ENCODE measurements at places on chromosomes 1 and 21.
A peak's percentile ranks its signal among the peaks of the same experiment; 100 is the strongest.

- DNase-seq, result no peak
Measured at GRCh38 chr1:21594501-21594900, 74.7 kb downstream of the RAP1GAP start.

- no peak for DNase-seq
Measured at GRCh38 chr21:32795802-32796559, 24.4 kb upstream of the PAXBP1 start.

DNA sequence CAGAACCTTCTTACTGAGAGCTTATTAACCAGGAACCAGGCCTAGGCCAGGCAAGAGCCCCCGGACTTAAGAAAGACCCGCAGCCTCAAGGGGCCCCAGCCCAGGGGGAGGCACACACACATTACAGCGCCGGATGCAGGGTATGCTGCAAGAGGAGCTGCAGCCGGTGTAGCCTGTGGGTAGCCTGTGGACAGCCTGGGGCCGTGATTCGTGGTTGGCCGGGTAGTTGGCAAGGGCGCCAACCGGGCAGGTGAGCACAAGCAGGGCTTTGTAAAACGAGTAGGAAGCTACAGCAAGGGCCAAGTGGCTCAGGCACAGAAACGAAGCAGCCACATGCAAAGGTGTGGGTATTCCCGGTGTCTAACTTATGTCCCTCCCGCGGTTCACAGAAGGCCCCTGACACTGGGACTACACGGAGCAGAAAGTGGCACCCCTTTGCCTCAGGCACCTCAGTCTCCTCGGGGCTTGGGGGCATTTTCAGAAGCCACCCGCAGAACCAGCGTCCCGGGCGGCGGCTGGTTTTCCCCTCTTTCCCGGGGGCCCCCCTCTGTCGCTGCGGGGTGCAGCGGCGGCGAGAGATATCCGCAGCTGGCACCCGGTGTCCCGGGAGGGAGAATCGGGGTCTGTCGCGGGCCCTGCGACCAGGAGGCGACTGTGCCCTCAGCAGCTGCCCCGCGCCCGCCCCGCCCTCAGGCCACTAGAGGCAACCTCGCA lies 40.8 kb downstream of the KIAA1614 start:
- peak; percentile 11 for DNase-seq

DNA sequence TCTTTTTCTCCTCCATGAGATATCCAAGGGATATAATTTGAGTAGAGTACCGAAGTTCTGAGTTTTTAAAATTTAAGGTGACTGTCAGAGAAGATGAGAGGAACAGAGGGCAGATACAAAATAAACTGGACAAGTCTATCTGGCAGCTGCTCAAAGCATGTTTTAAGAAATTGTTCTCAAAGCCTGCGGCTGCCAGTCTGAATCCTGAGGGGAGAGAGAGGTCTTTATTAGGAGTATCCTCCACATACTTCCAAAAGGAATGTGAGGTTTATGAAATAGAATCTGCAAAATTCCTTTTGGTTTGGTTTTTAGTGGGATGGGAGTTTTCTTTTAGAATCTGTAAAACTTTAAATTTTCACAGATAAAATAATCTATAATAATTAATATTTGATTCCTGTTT lies 41.3 kb downstream of the TTC13 start:
- no peak for DNase-seq

GRCh38 chr21:39161064-39161463 lies 22.2 kb downstream of the PSMG1 start:
- DNase-seq, result no peak

- DNase-seq, result no peak
Measured at GRCh38 chr1:173475564-173476196, 1.5 kb upstream of the PRDX6 start.

- no peak for DNase-seq
Measured at GRCh38 chr21:43613755-43614638, 45.3 kb downstream of the HSF2BP start.

GRCh38 chr1:76577525-76578185 lies 289.6 kb upstream of the ST6GALNAC5 start:
- DNase-seq, result no peak

GRCh38 chr1:184433956-184434502 lies 47.2 kb downstream of the C1orf21 start:
- DNase-seq, result no peak

DNA sequence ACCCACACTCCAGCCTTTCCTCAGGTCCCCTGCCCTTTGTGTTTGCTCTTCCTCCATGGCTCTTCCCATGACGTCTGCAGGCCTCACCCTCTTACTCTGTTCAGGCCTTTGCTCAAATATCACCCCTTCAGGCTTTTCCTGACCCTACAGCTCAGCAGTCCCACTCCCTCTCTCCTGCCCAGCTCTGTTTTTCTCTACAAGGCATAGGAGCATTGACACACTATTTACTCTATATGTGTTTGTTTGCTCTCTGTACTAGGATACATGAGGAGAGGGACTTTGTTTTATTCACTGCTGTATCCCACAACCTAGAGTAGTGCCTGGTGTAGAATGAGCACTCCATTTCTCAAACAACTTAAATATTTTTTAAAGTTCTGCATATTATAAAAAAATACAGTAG lies 107.4 kb upstream of the COA6 start:
- no peak for DNase-seq

- no peak for DNase-seq
Measured at GRCh38 chr1:4973341-4973740, 318.9 kb downstream of the AJAP1 start.

DNA sequence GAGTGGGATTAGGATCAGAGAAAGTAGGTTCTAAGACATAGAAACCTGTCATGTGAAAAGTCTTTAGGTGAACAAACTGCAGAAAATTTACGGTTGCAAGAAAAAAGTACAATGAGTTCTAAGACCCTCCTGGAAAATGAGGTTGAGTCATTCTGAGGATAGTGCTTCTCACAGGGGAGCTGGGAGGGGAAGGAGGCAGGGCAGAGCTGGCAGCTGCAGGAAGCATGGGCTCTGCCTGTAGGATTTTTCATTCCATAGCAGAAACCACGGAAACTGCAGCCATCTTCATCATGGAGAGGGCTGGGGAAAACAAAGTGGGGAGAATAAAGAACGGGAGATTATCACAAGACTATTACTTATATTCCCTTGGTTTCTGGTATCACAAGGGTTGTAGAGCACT lies 25.8 kb upstream of the THEM4 start:
- no peak for DNase-seq

GRCh38 chr1:107867422-107867821 lies 97.6 kb downstream of the VAV3 start:
- no peak for DNase-seq

GRCh38 chr1:44613941-44614340 lies 60.3 kb downstream of the TMEM53 start:
- no peak for DNase-seq

DNA sequence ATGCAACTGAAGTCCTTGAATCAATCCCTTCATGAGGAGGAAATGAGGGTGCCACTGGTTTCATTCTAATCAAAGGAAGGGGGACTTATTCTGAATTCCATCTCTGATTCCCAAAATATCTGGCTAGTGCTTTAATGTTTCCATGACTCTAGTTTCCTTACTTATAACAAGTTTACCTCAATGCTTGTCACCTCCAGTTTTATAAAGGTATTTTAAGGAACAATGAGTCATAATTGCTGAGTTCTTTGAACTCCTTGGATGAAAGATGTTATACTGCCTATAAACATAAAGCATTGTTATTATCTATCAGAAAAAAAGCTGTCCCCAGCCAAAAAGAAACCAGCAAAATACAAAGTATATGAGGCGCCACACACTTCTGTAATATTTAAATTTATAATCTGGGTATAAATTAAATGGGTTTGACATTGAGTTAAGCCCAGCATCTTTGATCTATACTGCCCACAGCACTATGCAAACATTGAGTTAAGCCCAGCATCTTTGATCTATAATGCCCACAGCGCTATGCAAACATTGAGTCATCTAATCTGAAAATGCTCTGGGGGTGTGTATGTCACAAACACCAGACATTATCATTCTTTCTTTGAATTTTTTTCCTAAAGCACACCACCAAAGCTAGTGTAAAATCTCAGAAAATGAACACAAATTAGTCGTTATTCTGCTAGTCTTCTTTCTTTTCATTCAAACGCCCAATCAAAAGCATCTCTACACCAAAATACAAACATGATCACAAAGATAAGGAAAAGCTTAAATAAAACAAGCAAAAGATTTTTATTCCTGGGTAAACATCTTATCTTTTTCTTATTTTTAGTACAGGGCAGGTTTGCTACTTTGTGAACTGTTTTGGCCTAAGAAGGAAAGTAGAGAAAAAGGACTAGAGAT lies 11.5 kb upstream of the CXADR start:
- no peak for DNase-seq

GRCh38 chr21:37237764-37238163 lies 29.4 kb downstream of the VPS26C start:
- DNase-seq, result no peak

DNA sequence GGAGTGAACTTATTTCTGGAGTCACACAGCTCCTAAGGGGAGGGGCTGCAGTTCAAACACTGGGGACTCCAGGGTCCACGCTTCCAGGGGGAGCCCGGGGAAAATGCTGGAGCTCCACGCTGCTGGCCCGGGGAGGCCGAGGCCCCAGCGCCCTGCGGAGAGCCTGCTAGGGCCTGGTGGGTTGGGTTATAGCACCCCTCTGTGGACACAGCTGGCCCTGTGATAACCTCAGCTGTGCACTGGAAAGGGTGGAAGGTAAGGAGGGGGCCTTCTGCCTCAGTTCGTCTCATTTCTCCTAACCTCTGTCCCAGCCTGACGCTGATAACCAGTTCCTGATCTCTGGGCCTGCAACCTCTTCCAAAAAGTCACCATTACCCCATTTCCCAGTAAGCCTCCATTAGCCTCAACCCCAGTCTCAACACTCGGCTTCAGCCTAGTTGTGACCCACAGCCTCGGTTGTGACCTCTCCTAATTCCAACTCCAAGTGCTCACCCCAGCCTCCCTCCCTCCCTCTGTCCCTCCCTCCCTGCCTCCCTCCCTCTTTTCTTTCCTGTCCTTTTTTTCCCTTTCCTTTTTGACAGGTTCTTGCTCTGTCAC lies 7.1 kb downstream of the NBL1 start:
- DNase-seq, result peak; percentile 28

- DNase-seq, result no peak
Measured at GRCh38 chr21:43364261-43364510, 62.7 kb downstream of the SIK1 start.

- DNase-seq, result no peak
Measured at GRCh38 chr1:227733309-227733705, 1.8 kb downstream of the JMJD4 start.

DNA sequence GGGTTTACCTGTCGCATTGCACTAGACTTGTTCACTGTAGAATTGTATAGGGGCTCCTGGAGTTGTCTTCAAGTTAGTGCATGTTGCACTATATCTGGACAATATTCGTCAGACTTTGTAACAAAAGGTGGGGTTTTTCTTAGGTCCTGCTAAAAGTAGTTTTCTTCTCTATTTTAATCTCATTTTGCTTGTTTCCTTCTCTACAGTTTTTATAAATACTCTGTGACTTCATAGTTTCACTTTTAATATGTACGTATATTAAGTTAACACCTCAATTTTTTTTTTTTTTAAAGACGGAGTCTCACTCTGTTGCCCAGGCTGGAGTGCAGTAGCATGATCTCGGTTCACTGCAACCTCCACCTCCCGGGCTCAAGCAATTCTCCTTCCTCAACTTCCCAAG lies 26.5 kb upstream of the MRPS6 start:
- DNase-seq, result no peak

GRCh38 chr1:159921251-159921650 lies 4.1 kb downstream of the TAGLN2 start:
- DNase-seq, result no peak

- no peak for DNase-seq
Measured at GRCh38 chr1:39214021-39214713, 9.7 kb downstream of the MACF1 start.

GRCh38 chr1:10398278-10398733 lies 558 bp upstream of the PGD start:
- no peak for DNase-seq

DNA sequence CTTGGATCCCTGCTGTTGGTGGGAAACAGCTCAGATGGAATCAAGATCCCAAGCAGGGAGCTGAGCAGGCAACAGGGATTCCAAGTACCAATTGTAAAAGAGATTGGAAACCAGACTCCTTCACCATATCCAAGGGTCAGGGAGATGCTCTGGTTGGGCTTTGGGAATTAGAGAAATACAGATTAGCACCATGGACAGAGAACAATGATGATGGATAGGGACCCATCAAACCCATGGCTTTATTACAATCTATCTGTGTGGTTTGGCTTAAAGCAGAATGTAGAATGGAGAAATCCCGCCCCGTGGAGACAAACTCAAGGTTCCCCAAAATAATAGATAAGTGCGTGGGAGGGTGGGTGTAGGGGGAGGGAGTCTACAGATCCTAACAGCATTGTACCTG lies 120.7 kb upstream of the CSF3R start:
- no peak for DNase-seq

DNA sequence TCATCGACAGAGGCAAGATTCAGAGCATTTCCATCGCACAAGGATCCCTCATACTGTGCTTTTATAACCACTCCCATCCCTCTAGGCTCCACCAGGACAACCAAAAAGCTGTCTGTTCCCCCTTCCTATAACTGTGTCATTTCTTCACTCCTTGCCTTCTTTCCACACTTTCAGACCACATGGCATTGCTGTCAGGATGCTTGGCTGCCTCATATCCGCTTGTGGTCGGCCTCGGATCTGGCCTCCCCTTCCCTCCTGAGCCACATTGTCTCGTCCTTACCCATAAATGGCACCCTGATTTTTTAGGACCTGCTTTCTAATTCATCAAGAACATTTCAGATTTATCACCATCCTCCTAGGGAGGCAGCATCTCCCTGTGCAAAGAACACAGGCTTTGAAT lies 80.5 kb downstream of the HIVEP3 start:
- no peak for DNase-seq

- DNase-seq, result no peak
Measured at GRCh38 chr1:48670234-48671020, 106.3 kb downstream of the BEND5 start.

- no peak for DNase-seq
Measured at GRCh38 chr21:17858747-17859146, 39.6 kb upstream of the C21orf91 start.

DNA sequence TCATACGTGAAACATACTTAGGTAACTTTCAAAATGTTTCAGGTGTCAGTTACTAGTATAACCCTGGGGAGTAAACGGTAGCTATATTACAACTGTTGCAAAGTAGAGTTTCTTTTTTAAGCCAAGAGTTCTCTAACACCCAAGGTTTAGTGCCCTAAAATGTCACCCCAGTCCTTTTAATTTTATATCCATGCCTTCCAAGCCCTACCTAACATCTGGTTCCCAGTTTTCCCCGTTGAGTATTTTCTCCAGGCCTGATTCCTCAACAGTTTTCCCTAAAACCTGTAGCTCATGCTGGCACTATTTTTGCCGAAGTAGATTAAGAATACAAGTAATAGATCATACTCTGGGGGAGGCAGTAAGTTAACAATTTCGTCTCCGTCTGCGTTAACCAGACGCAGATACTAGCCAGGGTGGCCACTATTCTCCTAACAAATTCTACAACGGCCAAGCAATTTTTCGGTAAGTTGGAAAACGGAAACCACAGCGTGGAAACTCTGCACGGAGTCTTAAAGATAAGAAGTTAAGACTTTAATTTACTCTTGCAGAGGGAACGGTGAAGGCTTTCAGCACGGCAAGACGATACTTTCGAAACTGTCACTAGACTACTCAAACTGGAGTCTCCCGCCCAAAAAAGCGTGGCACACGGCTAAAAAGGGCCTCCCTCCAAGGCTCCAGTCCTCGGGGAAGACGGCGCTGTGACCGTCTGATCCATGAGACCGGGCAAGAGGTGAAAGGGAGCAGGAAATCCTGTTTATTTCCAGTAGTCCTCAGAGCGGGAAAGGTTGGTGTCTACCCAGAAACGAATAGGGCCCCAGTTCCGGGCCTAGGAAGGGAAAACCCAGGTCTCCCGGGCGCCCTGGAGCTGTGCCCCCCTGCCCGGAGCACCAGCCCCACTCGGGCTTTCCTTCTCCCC lies 945 bp downstream of the SRSF4 start:
- DNase-seq, result peak; percentile 49

Data from CD8-positive, alpha-beta memory T cell (primary cell).